Urinary bladder (tissue), 4 donors: ENCODE measurements at places on chromosomes 1 and 21.

- DNase-seq = no peak
These were observed 425.5 kb downstream of the NUF2 start for GRCh38 chr1:163747261-163747660.

DNA sequence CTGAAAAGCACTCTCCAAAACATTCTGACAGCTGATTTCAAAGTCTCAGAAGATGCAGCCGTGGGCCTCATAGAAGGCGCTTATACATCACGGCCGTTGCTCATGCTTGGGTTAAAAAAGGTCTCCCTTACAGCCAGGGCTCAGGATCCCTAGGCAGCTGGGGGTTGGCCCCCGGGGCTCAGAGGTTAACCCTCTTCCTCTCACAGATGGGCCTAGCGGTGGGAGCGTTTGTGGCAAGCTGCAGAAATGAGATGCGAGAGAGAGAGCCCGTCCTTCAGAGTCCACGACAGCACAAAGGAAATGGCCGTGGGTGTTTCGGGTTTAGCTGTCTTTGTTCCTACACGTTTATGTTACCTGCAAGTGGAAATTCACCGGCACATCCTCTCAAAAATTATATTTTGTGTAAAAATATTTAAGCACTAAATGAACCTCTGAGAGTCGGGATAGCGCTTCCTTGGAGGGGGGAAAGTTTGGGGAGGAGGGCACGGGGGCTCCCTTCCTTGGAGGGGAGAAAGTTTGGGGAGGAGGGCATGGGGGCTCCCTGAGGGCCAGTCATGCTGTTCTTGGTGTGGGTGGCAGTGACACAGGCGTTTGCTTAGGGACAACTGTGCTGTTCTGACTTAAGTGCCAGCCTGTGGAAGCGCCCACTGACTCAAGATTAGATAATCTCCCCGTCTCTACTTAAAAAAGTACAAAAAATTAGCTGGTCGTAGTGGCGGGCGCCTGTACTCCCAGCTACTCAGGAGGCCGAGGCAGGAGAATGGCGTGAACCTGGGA, 20.5 kb upstream of the PRDM15 start:
- no peak for DNase-seq

GRCh38 chr1:189550498-189550897, 927.2 kb downstream of the BRINP3 start:
- DNase-seq = no peak

- DNase-seq = no peak
These were observed 38.5 kb upstream of the LDLRAP1 start for GRCh38 chr1:25504706-25505595.

- no peak for DNase-seq
These were observed 351.8 kb downstream of the NEGR1 start for GRCh38 chr1:71930511-71930910.

DNA sequence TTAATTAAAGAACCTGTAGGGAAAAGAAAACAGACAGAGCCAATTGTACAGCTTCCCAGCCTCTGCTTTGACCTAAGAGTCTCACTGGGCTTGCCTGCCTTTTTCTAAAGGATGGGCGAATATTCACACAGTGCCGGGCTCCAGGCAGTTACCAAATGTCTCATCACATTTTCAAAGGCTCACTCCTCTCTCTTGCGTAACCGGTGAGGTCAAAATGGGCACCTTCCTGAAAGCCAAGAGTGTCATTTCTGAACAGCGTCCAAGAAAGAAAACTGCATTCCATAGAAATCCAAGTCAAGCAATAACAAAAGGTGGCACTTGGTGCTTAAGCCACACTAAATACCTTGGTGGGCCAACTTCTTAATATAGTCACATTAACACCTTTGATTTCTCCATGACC, 710 bp upstream of the PALMD start:
- DNase-seq = no peak

- no peak for DNase-seq
These were observed 60.7 kb upstream of the GOLT1A start for GRCh38 chr1:204274446-204274845.

DNA sequence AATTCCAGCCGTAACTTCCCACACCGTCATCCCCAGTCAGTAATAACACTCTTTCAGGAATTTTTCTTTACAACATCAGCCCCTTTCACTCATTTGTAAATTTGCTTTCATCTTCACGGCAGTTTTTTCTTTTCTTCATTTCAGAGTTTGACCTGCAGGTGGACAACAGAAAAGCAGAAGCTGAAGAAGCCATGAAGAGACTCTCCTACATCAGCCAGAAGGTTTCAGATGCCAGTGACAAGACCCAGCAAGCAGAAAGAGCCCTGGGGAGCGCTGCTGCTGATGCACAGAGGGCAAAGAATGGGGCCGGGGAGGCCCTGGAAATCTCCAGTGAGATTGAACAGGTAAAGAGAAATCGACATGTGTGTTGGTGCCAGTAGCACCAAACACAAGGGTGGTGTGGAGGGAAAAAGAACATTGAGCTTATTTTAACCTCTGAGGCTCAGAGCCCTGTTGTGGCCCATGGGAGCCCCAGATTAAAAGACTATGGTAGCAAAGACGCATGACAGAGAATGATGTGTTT, 53.2 kb downstream of the LAMC2 start:
- DNase-seq = no peak

DNA sequence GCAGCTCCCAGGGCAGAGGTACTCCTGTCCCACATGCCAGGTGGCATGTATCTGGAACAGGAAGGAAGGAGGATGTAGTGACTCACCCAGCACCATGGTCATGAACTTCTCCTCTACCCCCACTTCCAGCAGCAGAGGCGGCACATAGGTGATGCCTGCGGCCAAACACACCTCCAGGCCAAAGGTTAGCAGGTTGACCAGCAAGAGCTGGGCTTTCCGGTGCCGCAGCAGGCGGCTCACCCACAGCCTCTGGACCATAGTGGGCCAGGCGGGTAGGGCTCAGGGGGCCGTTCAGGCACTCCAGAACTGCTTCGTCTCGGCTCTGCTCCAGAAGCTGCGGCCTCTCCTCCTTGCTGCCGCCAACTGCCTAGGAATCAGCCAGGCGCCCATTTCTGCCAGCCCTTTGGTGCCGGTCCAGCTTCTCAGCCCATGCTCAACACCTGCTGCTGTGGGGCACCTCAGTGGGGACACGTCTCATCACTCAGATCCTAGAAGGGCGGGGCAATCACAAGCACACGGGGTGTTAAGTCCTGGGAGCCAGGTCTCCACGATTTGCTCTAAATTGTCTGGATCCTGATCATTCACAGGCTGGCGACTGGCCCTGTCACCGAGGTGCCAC, 15.8 kb downstream of the SLC45A3 start:
- no peak for DNase-seq

DNA sequence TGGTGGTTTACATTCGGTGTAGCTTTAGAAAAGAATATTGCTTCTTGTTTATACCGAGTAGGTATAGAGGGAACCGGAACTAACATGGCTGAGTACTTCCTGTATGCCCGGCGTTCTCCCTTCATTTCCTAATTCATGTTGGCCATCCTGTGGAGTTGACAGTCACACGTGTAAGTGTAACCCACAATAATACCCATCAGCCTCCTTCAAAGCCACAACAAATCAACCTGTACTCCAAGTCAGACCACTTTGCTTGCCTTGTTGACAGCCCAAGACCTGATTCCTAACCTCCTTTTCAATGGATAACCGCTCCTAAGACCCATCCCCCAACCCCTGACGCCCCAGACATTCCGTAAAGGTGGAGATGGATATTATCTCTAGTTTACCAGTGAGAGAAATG, 42.1 kb downstream of the UBE2U start:
- no peak for DNase-seq

GRCh38 chr1:112636056-112636455, 16.4 kb downstream of the CAPZA1 start:
- DNase-seq = no peak

DNA sequence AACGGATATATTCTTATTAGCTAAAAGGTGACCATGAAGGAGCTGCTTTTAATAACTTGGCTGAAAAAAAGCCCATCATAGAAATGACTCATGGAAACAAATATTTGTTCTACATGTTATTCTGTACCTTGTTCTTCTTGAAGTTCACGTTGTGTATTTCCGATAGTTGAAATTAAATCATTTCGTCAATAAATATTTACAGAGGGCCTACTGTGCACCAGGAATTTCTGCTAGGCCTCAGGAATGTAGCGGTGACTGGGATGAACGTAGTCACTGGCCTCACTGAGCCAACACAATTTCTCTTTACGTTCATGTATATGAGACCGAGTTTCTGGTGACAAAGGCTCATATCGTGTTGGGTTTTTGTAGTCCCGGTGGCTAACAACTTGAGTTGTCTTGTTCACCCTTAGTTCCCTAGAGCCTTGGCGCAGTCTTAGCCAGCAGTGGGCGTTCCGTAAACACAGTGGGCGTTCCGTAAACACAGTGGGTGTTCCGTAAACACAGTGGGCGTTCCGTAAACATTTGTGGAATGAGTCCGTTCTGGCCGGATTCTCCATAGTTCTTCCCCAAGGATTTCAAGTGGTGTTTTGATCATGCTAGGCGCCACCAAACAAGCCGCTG, 53.2 kb upstream of the VAMP3 start:
- no peak for DNase-seq

- no peak for DNase-seq
These were observed 5.1 kb upstream of the VWA1 start for GRCh38 chr1:1430114-1430982.

- DNase-seq = no peak
These were observed 1.4 kb upstream of the OLFML3 start for GRCh38 chr1:113977906-113978305.

- no peak for DNase-seq
These were observed 664 bp downstream of the BACE2 start for GRCh38 chr21:41168391-41169257.

DNA sequence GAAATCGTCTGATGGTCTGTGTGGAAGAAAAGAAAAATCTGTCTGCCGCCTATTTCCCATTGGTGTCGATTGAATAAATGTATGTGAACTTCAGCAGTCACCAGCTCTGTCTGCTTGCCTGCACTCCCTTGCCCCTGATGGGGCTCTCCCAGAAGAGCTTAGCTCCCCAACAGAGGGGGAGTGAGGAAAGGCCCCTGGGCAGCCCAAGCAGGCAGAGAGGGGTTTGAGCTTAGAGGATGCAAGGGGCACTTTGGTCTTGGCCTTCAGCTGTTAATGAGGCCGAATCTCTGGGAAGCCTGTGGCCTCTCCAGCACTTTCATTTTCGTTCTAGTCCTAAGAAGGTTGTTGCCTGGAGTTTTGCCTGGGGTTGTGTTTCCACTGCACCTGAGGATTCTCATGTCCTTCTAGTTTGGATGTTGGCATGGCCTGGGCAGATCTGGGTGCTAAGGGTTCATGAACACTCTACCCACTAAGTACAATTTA, 2.8 kb downstream of the FOXD2 start:
- no peak for DNase-seq

DNA sequence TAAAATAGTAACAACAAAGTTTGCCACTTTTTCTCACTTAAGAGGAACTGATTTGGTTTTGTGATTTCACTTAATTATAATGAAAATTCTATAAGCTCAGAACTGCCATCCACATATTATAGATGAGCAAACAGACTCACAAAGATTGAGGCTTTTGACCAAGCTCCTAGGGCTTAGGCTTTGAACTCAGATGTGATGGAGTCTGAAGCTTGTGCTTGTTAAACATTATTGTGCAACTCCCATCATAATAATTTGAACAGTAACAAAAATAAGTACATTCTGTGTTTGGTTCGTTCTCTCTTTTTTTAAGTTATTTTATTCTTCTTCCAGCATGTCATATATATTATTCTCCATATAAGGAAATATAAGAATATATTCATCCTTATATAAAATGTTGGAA, 403.4 kb downstream of the PTPRC start:
- no peak for DNase-seq

- DNase-seq = no peak
These were observed 26.2 kb upstream of the NGF start for GRCh38 chr1:115364046-115364779.

GRCh38 chr1:56409112-56409691, 170.2 kb downstream of the PLPP3 start:
- DNase-seq = no peak

DNA sequence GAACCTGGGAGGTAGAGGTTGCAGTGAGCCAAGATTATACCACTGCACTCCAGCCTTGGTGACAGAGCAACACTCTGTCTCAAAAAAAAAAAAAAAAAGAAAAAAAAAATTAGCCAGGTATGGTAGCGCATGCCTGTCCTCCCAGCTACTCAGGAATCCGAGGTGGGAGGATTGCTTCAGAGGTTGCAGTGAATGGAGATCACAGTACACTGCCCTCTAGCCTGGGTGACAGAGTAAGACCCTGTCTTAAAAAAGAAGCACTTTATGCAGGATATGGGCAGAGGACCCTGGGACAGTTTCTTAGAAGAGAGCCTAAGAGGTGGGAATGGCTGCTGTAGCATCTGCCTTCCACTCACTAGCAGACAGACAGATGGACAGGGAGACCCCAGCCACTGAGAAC, 23.0 kb downstream of the IQGAP3 start:
- DNase-seq = no peak

- no peak for DNase-seq
These were observed 58.0 kb downstream of the SLC27A3 start for GRCh38 chr1:153833171-153833570.

- DNase-seq = no peak
These were observed 785.1 kb upstream of the ADGRL4 start for GRCh38 chr1:79791488-79792218.

GRCh38 chr1:202160377-202160940, at the start of gene PTPN7:
TSS of gene PTPN7 (minus strand) at chr1:202160602. CDS start at chr1:202159402, 1,200 bp downstream.
- no peak for DNase-seq

GRCh38 chr1:32892368-32893197, 6.3 kb downstream of the HPCA start:
- no peak for DNase-seq

GRCh38 chr1:204702552-204703267, 17.2 kb upstream of the LRRN2 start:
- DNase-seq = no peak

DNA sequence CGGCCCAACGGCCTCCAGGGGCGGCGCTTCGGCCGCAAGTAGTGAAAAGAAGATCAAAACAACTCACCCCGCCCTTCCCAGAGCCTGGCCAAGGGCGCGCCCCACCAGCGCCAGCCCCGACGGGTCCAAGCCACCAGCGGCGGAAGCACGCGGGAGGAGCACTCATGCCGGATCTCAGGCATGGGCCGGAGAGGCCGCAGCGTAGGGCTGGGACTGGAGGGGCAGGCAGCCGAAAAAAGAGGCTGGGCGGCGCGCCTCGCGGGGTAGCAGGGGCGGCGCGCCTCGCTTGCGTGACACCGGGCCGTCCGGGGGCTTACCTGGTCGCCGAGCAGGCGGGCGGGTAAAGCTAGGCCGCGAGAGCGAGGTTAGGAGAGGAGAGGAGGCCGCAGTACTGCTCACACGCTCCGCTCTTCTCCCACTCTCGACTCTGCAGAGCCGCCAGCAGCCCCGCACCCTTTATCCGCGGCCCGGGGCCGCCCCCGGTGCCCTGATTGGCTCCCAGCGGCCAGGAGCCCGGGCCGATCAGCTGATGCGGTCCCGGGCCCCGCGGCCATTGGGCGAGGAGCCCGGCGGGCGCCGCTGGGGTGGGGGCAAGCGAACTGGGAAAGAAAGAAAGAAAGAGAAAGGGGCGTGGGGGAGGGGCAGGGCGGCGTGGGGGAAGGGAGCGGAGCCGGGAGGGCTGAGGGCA, at the start of gene GLUL:
Gene GLUL, minus strand, starts transcription at position 429 of the 688 bp plus-strand sequence. CDS start 3,053 bp downstream, outside the sequence.
- peak; percentile 80 for DNase-seq

DNA sequence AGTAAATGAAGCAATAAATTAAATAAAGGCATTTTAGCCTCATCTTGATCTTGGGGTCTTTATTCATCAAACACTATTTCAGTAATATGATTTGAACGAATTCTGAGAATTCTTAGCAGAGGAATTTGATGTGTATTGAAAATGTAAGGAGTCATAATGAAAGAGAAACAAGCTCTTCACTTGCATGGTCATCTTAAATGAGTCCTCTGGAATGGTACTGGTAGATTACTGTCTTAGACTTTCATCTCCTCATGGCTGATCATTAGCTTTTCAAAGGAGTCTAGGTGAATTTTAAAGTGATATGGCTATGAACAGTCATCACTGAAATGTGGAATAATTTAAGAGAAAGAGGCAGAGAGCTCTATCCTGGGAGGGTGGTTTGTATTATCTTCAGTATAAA, 30.0 kb downstream of the PRRC2C start:
- no peak for DNase-seq
